ENCODE measurements at places on chromosomes 13 and 19.

GRCh38 chr13:111474136-111475002, 153.9 kb downstream of the TEX29 start:
- DNase-seq = peak; percentile 47

DNA sequence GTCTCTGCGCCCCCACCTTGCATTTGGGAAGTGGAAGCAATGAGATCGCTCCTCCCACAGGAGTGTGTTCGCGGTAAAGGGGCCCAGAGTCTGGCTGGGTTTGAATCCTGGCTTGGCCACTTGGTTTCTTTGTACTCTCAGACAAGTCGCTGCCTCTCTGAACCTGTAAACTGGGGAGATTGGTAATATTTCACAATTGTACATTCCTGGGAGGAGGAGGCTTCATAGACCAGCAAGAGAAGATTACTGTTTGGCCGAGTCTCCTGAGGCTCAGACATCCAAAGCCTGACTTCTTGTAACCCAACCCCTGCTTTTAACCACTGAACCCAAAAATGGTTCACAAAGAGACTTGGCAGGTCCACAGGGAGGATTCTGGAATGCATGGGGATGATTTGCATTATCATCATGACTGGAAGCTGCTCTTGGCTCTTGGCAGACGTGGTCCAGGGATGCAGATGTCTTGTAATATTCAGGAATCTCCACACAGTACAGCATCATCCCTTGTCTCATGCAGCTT, 13.6 kb upstream of the STRN4 start:
- DNase-seq = no peak

DNA sequence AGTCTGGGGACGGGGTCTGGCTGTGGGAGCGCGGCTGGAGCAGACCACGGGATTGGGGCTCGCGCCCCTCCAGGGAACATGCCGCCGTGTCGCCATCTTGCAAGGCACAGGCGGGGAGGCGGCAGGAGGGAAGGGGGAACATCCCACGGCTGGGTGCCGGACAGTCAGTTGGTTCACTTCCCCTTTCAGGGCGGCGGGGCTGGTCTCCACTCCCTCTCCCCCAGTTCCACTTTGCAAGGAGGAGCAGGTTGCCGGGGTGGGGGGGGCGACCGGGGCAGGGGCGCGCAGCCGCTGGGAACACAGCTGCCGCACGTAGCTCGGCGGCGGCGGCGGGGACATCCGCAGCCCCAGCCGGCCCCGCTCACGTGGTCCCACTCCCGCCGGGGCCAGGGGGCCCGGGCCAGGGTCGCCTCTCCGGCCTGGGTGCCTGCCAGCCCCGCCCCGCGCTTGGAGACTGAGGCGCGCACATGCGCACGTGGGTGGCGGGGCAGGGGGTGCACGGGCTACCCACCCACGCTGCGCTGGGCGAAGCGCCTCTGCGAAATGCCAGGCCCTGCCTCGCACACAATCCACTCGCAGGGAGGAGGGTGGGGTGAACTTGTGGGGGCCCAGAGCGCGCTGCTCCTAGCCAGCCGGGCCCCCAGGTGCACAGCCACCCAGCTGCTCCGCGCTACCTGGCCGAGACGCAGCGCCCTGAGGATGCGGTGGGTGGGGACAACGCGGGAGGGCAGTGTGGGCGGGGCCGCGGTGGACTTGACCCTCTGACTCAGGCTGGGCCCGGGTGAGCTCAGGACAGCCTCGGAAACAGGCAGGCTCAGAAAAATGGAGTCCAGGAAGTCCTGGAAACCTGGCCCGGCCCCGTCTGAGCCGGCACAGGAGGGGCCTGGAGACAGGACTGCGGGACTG, 6.4 kb downstream of the KLF16 start:
- DNase-seq = no peak

DNA sequence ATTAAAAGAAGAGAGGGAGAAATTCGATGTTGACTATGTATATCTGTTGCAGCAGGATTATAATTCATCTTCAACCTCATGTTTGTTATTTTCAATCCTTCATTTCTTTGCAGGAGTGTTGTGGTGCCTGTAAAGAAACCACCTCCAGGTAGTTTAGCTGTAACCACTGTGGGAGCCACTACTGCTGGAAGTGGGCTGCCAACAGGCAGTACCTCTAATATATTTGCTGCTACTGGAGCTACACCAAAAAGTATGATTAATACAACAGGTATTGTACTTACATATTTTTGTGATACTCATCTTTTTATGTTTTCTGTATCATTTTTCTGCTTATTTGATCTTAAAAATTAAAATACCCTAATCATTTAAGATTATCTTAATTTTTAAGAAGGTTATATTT, 266.5 kb downstream of the NBEA start:
- no peak for DNase-seq

DNA sequence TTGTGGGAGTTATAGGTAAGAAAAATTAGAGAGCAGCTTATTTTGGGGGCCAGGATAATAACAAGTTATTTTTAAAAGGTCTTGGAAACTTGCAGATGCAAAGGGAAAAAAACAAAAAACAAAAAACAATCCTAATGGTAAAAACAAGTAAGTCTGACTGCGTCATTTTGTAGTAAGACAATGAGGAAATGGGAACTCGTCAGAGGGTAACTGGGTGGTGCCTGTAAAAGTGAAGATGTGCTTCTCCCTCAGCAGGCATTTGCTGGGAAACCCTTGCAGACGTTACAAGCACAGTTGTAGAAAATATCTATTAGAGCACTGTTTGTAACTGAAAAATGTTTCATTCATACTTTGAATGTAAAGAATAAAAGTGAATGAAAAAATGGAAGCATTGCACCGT, 2.2 kb upstream of the TNFSF13B start:
- no peak for DNase-seq

DNA sequence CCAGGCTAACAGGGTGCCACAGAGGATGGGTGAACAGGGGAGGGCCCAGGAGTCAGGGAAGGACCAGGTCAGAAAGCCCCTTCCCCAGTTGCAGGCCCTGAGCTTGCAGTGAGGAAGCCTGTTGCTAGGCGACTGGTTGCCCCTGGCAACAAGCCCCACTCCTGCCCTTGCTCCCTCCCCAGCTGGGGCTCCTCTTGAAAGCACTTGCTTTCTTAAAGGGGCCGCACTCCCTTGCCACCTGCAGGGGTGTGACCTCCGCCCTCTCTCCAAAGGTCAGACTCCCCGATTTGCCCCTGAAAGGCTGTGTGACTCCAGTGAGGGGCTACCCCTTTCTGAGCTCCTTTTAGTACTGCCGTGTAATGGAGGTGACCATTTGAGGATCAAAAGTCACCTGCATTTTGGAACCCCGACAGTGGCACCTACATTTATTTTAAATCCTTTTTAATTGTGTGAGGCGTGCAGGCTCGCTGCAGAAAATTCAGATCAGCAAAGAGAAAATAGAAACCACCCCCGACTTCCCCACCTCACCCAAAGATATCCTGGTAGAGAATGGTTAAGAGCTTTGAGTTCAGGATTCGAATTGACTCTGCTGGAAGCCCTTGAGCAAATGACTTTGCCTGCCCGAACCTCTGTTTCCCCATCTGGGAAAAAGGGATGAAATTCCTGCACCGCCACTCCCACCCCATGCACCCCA, 4.8 kb downstream of the FCHO1 start:
- no peak for DNase-seq

DNA sequence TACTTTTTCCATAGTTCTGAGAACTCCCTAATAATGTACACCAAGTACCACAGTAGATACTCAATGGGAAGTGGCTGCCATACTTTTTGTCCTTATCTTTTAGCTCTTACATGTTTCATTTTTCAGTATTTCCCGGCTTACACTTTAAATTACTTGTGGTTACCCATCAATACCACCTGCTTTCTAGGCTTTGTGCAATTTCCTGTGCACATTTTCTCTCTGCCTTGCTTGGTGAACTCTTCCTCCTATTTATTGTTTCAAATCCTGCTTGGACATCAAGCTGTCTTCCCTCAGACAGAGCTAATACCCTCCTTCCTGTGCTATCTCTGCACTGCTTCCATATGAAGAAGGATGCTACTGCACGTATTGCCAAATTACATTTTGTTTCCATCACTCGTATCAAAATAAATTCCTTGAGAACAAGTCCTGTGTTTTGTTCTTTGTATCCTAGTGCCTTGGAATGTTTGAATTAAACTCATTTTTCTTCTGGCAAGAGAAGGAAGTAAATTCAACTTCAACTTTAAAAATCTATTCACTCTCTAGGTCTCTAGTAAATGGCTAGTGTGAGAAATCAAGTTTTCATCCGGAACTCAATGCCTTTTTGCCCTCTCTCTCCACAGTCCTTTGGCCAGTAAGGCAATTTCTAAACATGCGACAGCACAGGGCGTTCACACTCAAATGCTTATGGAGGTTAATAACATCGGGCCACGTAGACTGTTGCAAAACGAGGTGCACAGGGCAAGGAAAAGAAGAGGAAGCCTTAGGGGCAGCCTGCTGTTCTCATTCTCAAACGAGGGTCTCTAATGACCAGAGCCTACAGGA, 5.6 kb downstream of the ZAR1L start:
- no peak for DNase-seq
